Kidney epithelial cell (primary cell): ENCODE measurements at places on chromosomes 2 and 18. TPM values are rescaled to one million over a fixed set of nuclear protein-coding genes. Genes with fewer than 3 reads are reported as not detected.

DNA sequence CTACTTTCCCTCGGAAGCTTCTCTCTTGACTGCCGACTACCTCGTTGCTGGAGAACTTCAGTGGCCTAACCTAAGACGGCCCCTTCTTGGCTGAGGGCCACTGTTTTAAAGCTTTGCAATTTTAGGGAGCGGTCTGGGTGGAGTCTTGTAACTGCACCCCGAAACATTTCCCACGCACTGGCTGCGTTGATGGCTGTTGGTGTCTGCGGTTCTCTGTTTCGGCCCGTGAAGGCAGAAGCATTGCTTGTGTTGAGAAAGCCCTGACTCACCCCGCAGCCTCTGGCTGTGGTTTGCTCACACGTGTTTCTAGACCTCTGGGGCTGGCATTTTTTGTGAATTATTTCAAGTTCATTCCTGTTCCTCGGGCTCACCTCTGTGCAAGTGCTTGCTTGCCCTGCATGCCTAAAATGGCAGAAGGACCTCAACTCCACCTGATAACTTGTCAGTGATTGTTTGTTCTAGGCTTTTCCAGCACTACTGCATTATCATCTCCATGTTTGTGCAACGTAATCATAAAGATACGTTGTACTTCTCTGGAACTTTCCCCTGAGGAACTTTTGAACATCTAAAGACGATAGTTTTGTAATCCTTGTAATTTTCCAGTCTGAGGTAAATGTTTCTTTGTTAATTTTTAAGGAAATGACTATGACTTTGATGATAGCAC, 94.2 kb upstream of the DLX2 start:
- DNase-seq: no peak

KCNIP3 gene
- total RNA-seq: 5.1 and 7.2 TPM in 2 replicates

GRCh38 chr2:181411105-181411849, 45.9 kb upstream of the ITGA4 start:
- no peak for DNase-seq

- no peak for DNase-seq
Measured at GRCh38 chr2:19883486-19883885, 18.3 kb downstream of the TTC32 start.

MYL1 gene
- not detected in 2 replicates for total RNA-seq

SCG2 gene
- 0.08 TPM in 1 of 2 replicates, not detected in the other for total RNA-seq

- peak; percentile 37 for DNase-seq
Measured at GRCh38 chr2:216006164-216006663, 7.1 kb downstream of the MREG start.

DNA sequence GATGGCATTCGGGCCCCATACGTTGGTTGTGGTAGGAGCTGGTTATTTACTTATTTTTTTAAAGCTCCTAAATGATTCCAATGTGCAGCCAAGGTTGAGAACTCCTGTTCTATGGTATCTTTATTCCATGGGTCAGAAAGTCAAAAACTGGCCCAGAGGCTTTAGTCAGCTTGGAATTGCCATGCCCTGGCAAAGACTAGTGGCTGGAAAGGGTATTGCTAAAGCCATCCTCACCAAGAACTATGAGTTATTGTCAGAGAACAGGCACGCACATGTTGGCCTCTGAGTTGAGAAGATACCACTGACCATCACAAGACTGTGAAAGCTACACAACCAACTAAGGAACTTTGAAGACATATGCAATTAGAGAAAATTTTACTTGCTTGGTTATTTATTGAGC, 47.9 kb upstream of the ACMSD start:
- DNase-seq: no peak

PLGLB2 gene
- 0.17 and 1.2 TPM in 2 replicates for total RNA-seq

CNDP1 gene
- total RNA-seq: not detected in 2 replicates

GRCh38 chr2:96775160-96775559, 14.5 kb downstream of the CNNM4 start:
- DNase-seq: no peak

LCT gene
- total RNA-seq: not detected in 2 replicates

DNA sequence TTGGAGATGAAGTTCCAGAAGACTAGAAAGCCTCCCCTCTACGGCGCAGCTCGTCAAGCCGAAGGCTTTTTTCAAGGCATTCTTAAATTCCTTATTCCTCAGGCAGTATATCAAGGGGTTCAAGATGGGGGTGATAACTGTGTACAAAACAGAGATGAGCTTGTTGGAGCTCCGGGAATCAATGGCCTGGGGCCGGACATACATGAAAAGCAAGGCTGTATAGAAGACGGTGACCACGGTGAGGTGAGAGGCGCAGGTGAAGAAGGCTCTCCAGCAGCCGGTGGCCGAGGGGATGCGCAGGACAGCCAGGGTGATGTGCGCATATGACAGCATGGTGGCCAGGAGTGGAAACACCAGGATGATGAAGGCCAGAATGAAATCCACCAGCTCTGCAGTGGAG, 8.2 kb downstream of the OR6B3 start:
- no peak for DNase-seq

DNA sequence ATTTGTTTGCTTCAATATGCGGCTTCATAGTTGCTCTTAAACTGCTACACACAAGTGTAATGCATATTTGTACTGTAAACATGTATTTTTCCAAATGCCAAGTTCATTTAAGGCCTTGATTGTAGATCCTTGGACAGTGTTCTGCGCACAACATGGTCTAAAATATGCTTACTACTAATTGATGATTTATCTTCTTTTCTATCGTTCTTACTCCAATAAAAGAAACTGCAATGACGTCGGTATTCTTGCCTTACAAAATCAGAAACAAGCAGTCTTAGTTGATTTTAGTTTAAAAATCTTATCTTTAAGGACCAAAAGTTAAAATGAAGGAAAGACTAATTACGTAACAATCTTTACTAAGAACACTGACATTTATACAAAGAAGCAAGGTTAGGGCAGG, 224.3 kb upstream of the SMAD7 start:
- DNase-seq: no peak

EDAR gene
- total RNA-seq: 1.0 and 2.0 TPM in 2 replicates

DNA sequence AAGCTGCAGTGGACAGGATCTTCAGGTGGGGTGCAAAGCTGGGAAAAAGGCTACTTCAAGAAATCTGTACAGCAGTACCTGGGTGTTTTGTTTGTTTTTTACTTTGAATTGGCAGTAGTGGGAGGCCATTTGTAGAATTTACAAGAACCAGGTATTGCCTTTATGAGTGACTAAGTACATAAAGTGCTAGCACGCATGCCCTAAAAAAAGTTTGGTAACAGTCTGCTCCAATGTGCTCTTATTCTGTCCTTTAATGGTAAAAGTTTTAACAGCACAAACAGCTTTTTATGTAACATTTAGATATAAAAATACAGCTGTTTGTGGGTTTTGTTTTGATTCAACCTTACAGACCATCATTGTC, 17.2 kb downstream of the REV1 start:
- no peak for DNase-seq

DNA sequence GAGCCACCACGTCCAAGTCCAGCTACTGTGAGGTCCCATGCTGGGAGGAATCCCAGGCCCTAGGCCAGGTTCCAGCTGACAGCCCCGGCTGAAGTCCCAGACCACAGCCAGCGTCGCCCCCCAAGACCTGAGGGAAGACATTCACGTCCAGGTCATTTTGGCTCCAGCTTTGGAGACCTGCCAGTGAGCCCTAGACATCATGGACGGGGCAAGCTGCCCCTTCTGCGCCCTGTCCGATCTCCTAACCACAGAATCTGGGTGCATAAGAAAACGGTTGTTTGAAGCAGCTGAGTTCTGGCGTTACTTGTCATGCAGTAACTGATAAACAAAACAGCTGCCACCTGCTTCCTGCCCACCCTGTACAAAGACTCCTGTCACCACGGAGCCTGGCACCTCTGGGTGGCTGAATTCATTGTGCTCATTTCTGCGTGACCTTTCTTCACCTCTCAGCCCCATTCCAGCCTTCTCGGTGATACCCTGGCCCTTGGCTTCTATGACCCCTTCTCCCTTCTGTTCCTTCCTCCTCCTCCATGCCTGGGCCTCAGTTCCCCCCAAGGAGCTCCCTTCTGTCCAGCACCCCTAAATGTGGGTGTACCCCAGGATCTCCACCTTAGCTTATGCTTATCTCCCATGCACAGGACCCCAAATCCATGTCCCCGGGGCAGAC, 72.6 kb upstream of the SMAD7 start:
- DNase-seq: no peak

AQP12A gene
- total RNA-seq: not detected in 2 replicates

DNA sequence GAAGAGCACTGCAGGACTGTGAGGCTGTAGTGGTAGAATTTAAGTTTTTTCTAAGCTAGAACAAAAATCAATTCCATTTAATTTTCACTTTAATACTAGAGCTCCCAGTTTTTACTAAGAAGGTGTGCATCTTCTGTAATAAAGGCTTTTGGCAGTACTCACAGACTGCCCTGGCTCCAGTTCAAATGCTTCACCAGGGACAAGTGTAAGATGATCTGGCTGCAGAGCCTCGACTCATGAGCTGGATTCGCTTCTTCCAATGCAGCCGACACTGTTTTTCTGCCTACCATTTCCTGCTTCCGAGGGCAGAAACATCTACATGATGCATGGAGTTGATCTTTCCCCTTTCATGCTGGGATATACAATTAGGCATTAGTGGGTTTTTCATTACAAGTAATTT, 87.0 kb downstream of the FARSB start:
- DNase-seq: no peak

GRCh38 chr2:176985871-176986270, 226.7 kb upstream of the HNRNPA3 start:
- DNase-seq: no peak
